ENCODE measurements at places on chromosomes 13 and 19.

DNA sequence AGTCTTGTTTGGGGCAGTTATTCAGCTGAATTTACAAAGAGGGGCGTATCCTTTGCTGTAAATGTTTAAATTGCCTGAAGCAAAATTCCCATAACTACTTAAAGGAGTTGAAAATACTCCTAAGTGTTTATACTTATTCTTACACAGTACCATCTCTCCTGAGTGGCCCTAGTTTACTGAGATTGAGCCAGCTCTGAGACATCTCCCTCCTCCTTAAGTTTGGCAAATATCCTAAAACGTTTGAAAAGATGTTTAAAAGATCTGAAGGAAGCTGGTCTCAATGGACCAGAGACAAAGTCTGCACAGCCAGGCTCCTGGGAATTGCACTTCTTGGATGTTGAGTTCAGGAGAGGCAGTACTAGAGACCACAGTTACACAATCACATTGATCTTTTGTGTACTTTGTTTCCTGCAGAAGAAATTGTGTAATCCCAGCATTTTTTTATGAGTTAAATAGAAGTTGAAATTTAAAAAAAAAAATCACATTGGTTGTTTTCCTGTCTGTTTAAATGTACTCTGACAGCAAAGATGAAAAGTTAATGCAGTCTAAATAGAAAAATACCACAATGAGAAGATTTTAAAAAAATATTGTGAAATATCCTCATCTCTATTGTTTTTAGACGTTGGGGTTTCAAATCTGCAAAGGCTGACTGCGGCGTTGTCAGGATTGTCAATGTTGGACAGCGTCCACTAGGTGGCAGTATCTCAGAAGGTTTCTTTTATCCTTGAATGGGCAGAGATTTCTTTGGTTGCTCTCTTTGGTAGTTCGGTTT lies 20.7 kb downstream of the TNFSF11 start:
- DNase-seq, result no peak

GRCh38 chr19:30547246-30547645 lies 175.1 kb downstream of the ZNF536 start:
- DNase-seq, result no peak

GRCh38 chr19:7292950-7293761 lies 1.1 kb downstream of the INSR start:
- no peak for DNase-seq

GRCh38 chr19:13887517-13887916 lies 10.6 kb downstream of the NANOS3 start:
- DNase-seq, result no peak

GRCh38 chr13:35876601-35877000 lies 254.6 kb downstream of the DCLK1 start:
- no peak for DNase-seq
